G401 (cell line): ENCODE measurements at places on chromosomes 1 and 21. TPM values are rescaled to one million over a fixed set of nuclear protein-coding genes. Genes with fewer than 3 reads are reported as not detected.

GRCh38 chr1:9503001-9503675 is 36.1 kb upstream of the SLC25A33 start:
- no peak for DNase-seq

DNA sequence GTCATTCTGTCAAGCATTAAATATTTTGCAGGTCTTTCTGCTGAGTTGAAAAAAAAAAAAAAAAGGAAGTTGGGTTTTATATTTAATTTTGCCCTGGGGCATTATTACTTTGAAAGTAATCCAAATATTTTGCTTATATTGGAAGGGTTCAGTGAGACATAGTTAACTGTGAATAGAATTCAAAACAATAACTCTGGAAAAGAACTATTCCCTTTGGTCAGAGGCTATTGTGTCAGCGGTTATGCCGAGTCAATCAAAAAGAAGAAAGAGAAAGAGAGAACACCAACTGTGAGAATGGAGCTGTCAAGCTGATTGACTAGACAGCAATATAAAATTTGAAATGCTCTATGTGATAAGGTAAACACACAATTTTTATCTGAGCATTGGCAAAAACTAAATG is 761.7 kb downstream of the ADGRL2 start:
- DNase-seq = no peak

DNA sequence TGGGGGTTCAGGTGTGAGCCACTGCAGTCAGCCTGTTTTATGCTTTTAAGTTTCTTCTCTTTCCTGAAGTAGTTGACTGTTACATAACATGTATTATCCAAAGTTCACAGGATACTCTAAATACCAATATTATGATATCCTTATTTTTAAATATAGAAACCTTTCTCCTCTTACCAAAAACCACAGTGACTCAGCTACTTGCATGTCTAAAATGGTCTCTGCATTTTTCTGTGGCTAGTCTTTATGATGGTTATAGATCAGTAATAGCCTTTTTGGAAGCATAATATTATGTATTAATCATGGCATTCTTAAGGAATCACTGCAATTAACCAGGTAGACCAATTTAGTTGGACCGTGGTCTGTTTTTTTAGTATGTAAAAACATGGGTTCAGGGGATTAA is 210.8 kb upstream of the CACYBP start:
- no peak for DNase-seq

DNA sequence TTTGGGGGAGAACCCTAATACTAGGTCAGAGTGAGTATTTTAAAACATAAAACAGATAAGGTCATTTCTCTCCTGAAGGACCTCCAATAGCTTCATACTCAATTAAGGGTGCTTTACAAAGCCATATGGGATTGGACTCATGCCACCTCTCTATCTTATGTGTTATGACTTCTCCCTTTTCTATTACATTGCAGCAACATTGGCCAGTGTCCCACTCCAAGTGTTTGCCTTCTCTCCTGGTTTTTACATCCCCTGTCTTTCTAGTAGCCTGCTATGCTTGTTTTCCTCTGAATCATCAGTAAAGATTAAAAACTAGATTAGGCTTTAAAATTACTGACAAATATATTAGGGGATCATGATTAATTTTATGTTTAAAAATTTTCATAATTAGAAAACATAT is 66.6 kb downstream of the SCMH1 start:
- DNase-seq = no peak

DNA sequence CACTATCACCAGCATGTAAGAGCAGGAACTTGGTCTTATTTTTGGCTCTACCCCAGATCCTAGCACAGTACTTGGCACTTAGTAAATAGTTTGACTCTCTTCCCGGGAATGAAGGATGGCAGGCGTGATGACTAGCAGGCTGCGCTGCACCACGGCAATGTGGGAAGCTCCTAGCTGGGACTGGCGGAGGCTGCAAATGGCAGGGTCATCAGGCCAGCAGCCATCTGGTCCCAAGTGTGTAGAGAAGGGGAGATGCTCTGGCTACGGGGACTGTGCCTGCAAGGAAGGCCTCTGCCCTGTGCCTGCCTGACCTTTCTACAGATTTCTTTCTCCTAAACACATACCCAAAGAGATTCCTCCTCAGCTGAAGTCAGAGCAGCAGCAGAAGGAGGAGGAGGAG is 95.0 kb downstream of the KCND3 start:
- DNase-seq = peak; percentile 69

- no peak for DNase-seq
These were observed 104.2 kb upstream of the PROX1 start for GRCh38 chr1:213883618-213884017.

DNA sequence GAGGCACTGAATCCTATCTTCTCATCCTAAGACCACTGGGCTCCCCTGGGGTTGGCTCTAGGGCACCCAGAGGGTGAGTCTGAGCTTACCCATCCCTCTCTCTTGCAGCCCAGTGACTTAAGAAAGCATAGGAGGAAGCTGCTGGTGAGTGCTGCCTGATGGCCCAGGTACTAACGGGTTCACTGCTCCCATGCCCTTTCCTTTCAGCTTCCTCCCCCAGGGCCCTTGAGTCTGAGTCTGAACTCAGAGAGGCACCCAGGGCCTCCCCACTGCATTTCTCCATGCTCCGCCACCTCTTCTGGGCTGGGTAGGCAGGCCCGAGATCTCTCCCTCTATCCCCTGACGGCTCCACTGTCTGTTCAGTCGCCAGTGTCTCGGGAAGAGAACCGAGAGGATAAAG is 29.7 kb downstream of the PPFIA4 start:
- no peak for DNase-seq

GRCh38 chr21:45479691-45480675 is 62.3 kb downstream of the SLC19A1 start:
- no peak for DNase-seq

GRCh38 chr1:104121271-104121670 is 371.6 kb downstream of the AMY1C start:
- no peak for DNase-seq

DNA sequence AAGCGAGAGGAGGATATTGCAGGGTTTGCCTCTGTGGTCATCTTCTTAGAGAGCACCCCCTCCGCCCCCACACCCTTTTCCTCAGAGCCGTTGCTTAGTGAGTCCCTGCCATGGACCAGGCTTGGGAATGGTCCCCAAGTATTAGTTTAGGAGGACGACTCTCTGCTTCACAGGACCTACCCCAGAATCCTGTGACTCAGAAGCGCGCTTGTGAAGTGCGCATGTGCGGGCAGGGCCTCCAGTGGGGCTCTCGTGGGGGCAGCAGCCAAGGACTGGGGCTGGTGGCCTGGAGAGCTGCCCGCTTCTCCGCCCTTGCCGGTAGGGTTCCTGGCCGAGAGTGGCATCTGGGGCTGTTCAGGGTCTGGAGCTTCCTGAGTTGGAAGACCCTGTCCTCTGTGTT is 37.3 kb upstream of the HMGN1 start:
- DNase-seq = peak; percentile 70

DNA sequence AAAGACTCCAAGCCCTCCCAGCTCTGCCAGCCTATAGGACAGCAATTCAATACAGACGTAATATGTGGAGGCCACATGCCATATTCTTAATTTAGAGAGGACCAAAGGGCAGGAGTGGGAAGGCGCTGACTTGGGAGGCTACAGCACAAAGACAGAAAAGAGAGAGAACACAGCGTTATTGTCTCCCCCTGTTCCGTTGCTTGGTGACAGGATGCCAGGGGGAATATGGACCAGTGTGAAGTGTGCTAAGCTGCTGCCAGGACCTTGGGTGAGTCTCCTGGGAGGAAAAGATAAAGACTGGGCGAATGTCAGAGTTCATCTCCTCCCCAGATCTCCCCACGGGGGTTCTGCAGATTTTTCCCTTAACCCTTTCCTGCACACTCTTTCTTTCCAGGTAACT is 102.1 kb upstream of the ADAR start:
- no peak for DNase-seq

DNA sequence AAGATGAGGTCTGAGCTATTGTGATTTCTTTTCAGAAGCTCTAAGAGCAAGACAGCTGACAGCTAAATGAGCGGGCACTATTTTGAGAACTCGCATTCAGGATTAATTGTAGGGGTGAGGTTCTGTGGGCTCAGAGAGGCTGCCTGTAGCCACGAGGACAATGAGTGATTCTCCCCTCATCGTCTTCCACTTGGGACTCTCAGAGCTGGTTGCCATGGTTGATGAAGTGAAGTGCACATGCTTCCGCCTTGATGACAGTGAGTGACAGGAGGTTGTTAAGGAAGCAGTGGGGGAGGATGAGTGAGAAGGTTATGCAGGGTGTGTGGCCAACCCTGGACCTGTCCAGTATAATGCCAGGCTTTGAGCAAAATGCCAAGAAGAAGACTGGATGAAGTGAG is 341.7 kb downstream of the PCP4 start:
- no peak for DNase-seq

DNA sequence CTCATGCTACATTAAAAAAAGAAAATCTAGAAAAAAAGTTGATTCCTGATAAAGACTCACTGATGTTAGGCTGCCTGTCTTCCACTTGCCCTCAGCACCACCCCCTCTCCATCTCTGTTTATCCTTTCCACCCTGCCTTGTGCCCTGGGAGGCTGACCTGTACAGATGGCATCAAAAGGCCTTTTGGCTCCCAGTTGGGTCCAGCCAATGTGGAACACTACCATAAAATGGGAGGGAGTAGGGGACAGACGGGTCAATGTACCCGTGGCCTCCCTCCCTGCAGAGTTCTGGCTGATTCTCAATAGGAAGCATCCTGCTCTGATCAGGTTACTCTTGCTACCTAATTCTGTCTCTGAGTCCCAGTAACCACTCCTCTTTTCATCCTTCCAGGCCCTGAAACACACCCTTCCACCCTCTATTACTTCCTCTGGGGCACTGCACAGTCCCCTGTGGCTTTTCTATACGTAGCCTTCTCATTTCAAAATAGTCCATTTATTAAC is 300.0 kb downstream of the HHIPL2 start:
- DNase-seq = peak; percentile 96

DNA sequence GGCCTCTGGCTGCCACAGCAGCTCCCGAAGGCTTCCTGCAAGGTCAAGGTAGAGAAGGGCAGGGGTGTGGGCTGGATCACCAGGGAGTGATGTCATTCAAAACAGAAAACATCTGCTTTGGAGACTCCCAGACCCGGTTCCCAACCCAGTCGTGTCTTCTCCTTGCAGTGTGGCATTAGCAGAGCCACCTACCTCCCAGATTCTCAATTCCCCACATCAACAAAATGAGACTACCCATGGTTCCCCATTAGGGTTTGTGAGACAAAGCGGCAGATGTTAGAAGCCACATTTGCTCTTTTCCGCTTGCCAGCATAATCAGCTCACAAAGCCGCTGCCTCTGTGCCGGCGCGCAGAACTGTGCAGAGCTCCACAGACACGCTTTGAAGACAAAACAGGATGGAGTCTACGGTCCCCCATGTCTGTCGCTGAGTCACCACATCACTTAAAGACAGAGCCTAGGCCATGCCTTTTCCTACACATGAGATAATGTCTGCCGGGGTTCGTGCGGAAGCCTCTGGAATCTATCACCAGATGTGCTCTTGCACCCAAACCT is 12.5 kb downstream of the KIF17 start:
- DNase-seq = no peak

- DNase-seq = no peak
These were observed 233.9 kb upstream of the CAMK1G start for GRCh38 chr1:209349363-209350308.

GRCh38 chr1:232037774-232038388 is 411.3 kb downstream of the DISC1 start:
- no peak for DNase-seq

GRCh38 chr1:108027389-108027788 is 62.4 kb upstream of the VAV3 start:
- no peak for DNase-seq

ARHGEF19 gene
- total RNA-seq = 4.7 and 7.4 TPM in 2 replicates

SYCP1 gene
- total RNA-seq = not detected in 2 replicates

LAX1 gene
- not detected in 2 replicates for total RNA-seq

KRTAP10-5 gene
- total RNA-seq = not detected in 2 replicates

CNR2 gene
- total RNA-seq = not detected in 2 replicates

CFHR1 gene
- total RNA-seq = not detected in 2 replicates

AGT gene
- not detected in 2 replicates for total RNA-seq

SYT6 gene
- total RNA-seq = not detected in 2 replicates

AGO3 gene
- total RNA-seq = 10.5 and 36.9 TPM in 2 replicates

MAGI3 gene
- total RNA-seq = 1.4 and 2.4 TPM in 2 replicates

GJC2 gene
- total RNA-seq = 0.74 and 1.2 TPM in 2 replicates
